Esophagus muscularis mucosa (tissue), 4 donors: ENCODE measurements at places on chromosomes 4 and X.

DNA sequence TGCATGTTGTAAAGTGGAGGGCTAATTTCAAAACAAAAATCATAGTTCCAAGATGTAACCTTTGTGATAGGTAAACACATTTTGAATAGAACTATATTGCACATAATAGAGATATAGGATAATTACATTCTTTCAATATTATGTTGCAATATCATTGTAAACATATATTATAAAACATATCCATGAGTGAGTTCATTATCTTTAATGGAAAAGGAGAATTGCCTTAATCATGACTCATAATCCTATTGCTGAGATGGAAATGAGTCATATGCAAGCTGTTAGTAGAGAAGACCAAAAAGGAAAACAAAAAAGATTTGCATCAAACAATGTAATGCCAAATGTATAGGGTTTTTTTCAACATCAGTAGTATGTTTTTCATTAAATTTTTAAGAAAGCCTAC, 73.7 kb upstream of the WDR44 start:
- no peak for DNase-seq

- DNase-seq = no peak
Measured at GRCh38 chr4:159188646-159189045, 85.8 kb downstream of the RAPGEF2 start.

GRCh38 chr4:1019729-1020470, 8.5 kb downstream of the FGFRL1 start:
- no peak for DNase-seq

GRCh38 chr4:76600447-76600846, 165.4 kb downstream of the SHROOM3 start:
- DNase-seq = no peak

DNA sequence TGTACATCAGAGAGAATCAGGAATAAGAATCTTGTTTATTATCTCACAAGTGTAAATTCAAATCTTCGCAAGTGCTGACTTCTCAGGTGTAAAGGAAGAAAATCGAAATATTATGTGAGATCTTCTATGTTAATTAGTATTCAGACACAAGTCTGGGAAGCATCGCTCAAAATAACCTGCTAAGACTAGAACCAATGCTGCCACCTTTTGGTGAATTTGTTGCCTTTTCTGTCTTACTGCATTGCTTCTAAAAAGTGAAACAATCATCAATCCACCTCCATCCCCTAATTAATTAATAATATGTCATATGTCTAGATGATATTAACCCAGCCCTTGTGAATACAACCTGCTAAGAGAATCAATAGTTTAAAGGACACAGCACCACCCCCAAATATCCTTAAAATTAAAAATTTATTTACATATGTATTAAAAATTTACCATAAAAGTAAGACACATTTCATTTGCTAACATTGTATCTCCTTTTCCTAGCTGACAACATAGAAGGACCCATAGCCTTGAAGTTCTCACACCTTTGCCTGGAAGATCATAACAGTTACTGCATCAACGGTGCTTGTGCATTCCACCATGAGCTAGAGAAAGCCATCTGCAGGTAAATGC, 3.5 kb downstream of the EPGN start:
- DNase-seq = no peak

GRCh38 chrX:75365243-75365975, 91.5 kb downstream of the UPRT start:
- no peak for DNase-seq

GRCh38 chr4:123561525-123561924, 164.9 kb downstream of the SPRY1 start:
- no peak for DNase-seq

DNA sequence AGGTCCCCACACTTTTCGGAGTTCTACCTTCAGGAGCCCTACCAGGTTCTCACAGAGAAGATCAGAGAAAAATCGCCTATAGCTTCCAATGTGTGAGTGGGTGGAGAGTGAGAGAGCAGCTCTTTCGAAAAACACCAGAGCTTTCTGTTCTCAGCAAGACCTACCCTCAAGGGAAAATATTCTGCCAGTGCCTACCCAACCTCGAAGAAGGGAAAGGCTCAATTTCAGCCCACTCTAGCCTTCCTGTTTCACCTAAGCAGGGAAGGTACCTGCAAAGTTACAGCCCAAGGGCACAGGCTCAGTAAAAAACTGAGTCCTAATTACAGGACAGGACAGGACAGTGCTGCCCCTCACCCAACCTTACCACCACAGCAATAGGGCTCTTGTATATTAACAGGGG, 104.0 kb upstream of the WDR17 start:
- no peak for DNase-seq

GRCh38 chr4:170247596-170247995, 157.8 kb upstream of the AADAT start:
- DNase-seq = no peak

DNA sequence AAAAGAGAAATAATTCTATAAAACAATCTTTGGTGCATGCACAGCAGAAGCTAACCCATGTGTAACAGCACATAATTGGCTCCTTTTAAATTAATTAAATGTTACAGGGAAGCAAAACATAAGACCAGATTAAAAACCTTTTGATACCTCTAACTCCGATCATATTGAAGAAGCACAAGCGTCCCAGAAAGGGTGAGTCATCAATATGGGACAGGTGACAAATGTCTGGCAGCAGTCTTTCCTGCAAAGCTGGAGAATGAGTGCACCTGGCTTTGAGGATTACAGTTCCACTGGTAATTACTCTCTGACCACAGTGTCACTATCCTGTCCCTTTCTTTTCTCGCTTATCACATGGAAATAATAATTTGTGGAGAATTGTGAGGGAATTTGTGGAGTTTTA, 94.6 kb downstream of the FAM9B start:
- no peak for DNase-seq

GRCh38 chr4:87036713-87037112, 101.9 kb downstream of the AFF1 start:
- no peak for DNase-seq

- DNase-seq = no peak
Measured at GRCh38 chr4:49000806-49001205, 14.7 kb downstream of the CWH43 start.

- no peak for DNase-seq
Measured at GRCh38 chr4:83297548-83298260, 13.1 kb upstream of the COQ2 start.

DNA sequence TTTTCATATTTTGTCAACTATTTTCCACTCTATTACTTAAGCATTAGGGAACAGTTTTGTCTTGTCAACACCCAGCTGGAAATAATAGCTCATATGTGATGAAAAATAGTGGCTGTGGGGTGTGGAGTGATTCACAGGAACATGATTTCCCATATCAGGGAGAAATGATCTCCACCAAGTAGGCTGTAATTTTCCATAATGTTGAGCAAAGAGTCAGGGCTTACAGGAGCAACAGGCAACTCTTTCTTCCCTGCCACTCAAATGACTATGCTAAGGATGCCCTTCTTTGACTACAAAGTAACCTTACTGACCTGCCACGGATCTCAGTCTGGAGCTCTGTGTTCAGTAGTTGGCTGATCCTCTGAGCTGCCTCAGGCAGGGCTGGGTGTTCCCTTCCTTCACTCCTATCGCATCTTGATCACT, 90.0 kb upstream of the GATB start:
- DNase-seq = no peak

DNA sequence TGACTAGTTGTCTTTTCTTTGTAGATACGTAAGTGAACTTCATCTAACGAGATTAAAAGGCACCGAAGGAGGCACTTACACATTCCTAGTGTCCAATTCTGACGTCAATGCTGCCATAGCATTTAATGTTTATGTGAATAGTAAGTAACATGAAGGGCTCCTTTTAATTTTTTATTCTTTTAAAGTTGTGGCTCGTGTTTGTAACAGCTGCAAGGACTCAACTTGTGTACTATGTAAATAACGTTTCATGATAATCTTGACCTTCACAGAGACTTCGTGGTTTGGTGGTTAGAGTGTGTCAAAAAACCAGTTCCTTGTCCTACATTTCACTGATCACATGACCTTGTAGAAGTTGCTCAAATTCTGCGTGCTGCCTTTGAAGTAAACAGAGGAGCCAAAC, 51.6 kb downstream of the KIT start:
- DNase-seq = no peak

DNA sequence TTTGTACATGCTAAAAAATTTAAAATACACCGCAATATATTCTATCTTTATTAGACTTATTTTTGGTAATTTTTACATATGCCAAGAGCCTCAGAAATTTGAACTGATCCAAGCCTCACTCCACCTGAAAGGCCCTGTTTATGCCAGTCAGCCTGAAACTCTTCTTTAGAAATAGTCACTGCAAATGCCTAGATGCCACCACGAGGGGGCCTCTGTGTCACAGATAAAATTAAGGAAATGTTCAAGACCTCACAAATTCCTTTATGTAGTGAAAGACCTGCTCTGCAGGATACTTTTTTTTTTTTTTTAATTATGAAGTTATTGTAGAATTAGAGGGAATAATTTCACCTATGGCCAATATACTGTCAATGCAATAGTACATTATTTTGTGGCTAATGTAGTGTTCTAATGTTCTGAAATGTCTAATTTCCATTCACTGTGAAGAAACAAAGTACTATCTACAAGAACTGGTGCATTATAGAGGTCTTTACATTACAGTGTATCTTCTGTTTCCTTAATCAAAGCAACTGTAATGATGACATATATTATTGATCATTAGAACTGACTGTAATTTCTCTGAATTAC, 69.8 kb downstream of the DTHD1 start:
- DNase-seq = no peak
